ENCODE measurements at places on chromosomes 7 and 10. TPM values are rescaled to one million over a fixed set of nuclear protein-coding genes. Genes with fewer than 3 reads are reported as not detected.

Gene PUS7
- 54.3 TPM for total RNA-seq

Gene MEIG1
- total RNA-seq: 0.72 TPM

Gene ZNF487
- total RNA-seq: 1.4 TPM

Gene SMURF1
- 27.2 TPM for total RNA-seq

Gene HTR7
- total RNA-seq: 20.2 TPM
